ENCODE measurements at places on chromosomes 11 and 22. TPM values are rescaled to one million over a fixed set of nuclear protein-coding genes. Genes with fewer than 3 reads are reported as not detected.

Gene TENM4
- total RNA-seq: not detected

Gene FADS2
- total RNA-seq: 45.6 TPM

Gene MOGAT2
- total RNA-seq: not detected

Gene GRK2
- total RNA-seq: 234 TPM

Gene ADAMTS8
- total RNA-seq: not detected

Gene C11orf97
- not detected for total RNA-seq

Measured in activated CD8-positive, alpha-beta memory T cell treated with anti-CD3 and anti-CD28 coated beads for 36 hours (primary cell).